Aorta (tissue), 5 donors: ENCODE measurements at places on chromosomes 3 and 15. TPM values are rescaled to one million over a fixed set of nuclear protein-coding genes. Genes with fewer than 3 reads are reported as not detected.

C3orf20 gene
- 0.16 TPM for total RNA-seq

SOX14 gene
- total RNA-seq: not detected

ADAMTS17 gene
- total RNA-seq: 4.2 TPM

OXTR gene
- 2.3 TPM for total RNA-seq

ASB14 gene
- total RNA-seq: not detected

TGM4 gene
- not detected for total RNA-seq

SRP14 gene
- 154 TPM for total RNA-seq

EIF4G1 gene
- 234 TPM for total RNA-seq

PLSCR5 gene
- total RNA-seq: not detected

LDHAL6B gene
- not detected for total RNA-seq

TMC3 gene
- total RNA-seq: not detected

DNA sequence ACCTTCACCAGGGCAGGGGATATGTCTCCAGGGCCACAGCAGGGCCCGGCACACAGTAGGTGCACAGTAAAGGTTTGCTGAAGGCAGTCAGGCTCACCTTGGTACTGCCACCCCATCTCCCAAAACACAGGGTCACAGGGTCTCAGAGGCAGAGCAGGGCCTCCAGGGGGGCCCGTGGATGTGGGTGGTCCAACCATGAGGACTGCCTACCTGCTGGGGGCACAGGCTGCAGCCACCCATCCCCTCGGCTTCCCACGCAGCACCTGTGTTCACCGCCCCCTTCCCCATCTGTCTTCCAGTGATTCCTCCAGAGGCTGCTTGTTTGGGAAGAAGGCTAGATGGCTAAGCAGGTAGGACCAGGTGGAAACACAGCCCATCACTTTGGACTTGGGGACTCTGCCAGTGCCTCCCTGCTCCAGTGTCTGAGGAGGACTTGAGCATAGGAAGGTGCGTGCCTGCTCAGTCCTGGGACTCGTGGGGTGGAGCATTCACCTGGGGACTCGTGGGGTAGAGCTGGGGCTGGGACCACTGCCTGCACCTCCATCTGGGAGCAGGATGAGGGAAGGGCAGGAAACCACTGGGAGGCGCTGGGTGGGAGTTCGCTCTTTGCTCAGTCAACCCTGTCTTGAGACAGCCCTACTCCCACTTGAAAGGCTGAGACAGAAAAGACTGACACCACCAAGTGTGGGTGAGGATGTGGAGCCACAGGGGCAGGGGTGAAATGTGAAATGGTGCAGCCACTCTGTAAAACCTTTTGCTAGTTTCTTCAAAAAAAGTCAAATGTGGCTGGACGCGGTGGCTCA, 18.8 kb upstream of the PLXND1 start:
- H3K36me3 ChIP-seq: no peaks in the 10 kb centered on the region
- H3K4me3 ChIP-seq: no peak overlapping the region
- H3K27me3 ChIP-seq: no peaks in the 10 kb centered on the region
- no peak overlapping the region for H3K27ac ChIP-seq

DNA sequence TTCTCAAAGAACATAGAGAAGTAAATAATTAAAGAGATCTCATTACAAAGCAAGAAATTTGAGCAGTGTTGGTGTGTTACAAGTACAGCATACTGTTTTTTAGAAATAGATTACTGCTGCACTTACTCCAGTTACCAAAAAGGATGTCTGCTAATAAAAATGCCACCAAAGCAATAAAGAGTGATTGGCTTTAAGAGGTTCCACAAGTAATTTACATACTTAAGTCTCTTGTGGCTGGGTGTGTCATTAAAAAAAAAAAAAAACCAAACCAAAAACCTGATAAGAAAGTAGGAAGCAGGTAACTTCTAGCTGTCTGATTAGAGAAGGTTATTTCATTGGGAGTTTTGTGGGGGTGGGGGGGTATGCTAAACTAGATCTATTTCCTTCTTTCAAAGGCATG, 15.2 kb downstream of the RAB11A start:
- no peaks in the 10 kb centered on the region for H3K4me1 ChIP-seq
- no peak overlapping the region for H3K27ac ChIP-seq
- no peaks in the 10 kb centered on the region for H3K27me3 ChIP-seq
- no peak for DNase-seq
- H3K36me3 ChIP-seq: peaks cover 1% of the 10 kb centered on the region
- no peak overlapping the region for H3K4me3 ChIP-seq

DNA sequence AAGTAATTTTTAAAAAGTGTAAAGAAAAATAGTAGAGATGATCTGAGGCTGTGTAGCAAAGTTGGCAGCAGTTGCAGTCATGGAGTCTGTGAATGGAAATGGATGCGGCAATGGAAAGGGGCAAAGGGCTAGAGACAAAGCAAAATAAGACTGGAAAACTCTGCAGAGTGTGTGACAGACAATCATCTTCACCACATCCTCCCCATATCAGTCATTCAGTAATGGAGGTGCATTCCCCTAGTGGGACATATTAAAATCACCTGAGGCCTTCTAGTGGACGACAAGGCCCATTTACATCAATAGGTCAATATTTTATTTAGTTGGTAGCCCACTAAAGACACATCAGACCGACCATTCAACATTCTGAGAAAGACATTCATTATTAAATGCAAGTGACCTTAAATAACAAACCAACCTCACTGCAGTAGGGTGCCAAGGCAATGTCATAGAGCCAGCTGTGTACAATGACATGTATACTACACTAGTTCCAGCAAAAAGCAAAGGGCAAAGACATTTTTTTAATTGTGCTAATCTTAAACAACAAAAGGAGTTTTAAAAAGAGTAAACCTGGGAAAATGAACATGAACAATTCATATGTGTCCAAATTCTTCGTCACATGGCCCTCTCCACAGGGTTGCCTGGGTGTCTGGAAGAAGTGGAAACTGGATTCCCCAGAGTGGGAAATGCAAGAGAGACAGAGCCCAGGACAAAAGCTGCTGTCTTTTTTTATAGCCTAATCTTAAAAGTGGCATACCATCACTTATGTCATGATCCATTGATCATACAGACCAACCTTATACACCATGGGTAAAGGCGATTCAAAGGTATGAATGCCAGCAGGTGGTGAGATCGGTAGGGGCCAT, 15.6 kb upstream of the RAP2B start:
- no peaks in the 10 kb centered on the region for H3K4me1 ChIP-seq
- H3K36me3 ChIP-seq: no peaks in the 10 kb centered on the region
- H3K27ac ChIP-seq: no peak overlapping the region
- H3K27me3 ChIP-seq: no peaks in the 10 kb centered on the region
- no peak for DNase-seq

GRCh38 chr3:140092848-140093536, 158.0 kb downstream of the CLSTN2 start:
- no peaks in the 10 kb centered on the region for H3K36me3 ChIP-seq
- H3K4me3 ChIP-seq: no peak overlapping the region
- DNase-seq: no peak
- no peak overlapping the region for H3K27ac ChIP-seq

- no peak overlapping the region for H3K4me3 ChIP-seq
- H3K27ac ChIP-seq: no peak overlapping the region
- no peak for DNase-seq
- no peaks in the 10 kb centered on the region for H3K4me1 ChIP-seq
These were observed 136.6 kb upstream of the RARB start for GRCh38 chr3:25291481-25291905.

- H3K36me3 ChIP-seq: no peaks in the 10 kb centered on the region
- peak overlapping the region; percentile 74 for H3K4me3 ChIP-seq
- peak; percentile 88 for DNase-seq
- H3K27me3 ChIP-seq: no peaks in the 10 kb centered on the region
- H3K27ac ChIP-seq: peak overlapping the region; percentile 71
These were observed 818 bp downstream of the SLC4A7 start for GRCh38 chr3:27483117-27484014.

GRCh38 chr3:62601238-62602070, 228.1 kb upstream of the FEZF2 start:
- DNase-seq: no peak
- H3K36me3 ChIP-seq: no peaks in the 10 kb centered on the region
- no peaks in the 10 kb centered on the region for H3K27me3 ChIP-seq
- H3K4me3 ChIP-seq: no peak overlapping the region

- H3K27me3 ChIP-seq: no peaks in the 10 kb centered on the region
- no peak for DNase-seq
- H3K4me3 ChIP-seq: no peak overlapping the region
- no peak overlapping the region for H3K27ac ChIP-seq
These were observed 15.3 kb upstream of the COLQ start for GRCh38 chr3:15536856-15537255.

DNA sequence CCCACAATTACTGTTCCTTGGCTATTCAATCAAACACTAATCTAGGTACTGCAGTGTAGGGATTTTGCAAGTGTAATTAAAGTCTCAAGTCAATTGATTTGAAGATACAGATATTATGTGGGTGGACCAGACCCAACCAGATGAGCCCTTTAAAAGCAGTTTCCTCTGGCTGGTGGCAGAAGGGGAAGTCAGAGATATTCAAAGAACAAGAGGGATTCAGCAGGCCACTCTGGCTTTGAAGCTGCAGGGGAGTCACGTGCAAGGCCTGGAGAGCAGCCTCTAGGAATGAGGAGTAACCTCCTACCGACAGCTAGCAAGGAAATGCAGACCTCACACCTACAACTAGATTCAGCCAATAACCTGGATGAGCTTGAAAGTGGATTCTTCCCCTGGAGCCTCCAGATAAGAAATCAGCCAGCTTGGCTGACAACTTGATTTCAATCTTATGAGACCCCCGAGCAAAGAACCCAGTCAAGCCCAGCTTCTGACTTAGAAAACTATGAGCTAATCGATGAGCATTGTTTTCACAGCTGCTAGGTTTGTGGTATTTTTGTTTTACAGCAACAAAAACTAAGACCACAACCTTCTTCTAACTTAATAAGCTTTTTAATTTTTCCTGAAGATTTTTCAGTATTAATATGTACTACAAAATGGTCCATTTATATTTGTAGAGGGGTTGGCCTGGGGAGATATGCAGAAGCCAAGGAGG, 13.4 kb downstream of the HACD2 start:
- DNase-seq: peak; percentile 66
- H3K4me3 ChIP-seq: no peak overlapping the region
- H3K36me3 ChIP-seq: no peaks in the 10 kb centered on the region
- no peaks in the 10 kb centered on the region for H3K27me3 ChIP-seq
- no peak overlapping the region for H3K27ac ChIP-seq

- H3K27ac ChIP-seq: no peak overlapping the region
- no peaks in the 10 kb centered on the region for H3K36me3 ChIP-seq
- H3K27me3 ChIP-seq: no peaks in the 10 kb centered on the region
- no peak overlapping the region for H3K4me3 ChIP-seq
These were observed 16.7 kb downstream of the MEGF11 start for GRCh38 chr15:66236806-66237375.

- no peaks in the 10 kb centered on the region for H3K4me1 ChIP-seq
- H3K27ac ChIP-seq: no peak overlapping the region
- H3K27me3 ChIP-seq: no peaks in the 10 kb centered on the region
These were observed 33.9 kb downstream of the PLA2G4D start for GRCh38 chr15:42060477-42060763.

- no peaks in the 10 kb centered on the region for H3K27me3 ChIP-seq
- H3K27ac ChIP-seq: no peak overlapping the region
- no peaks in the 10 kb centered on the region for H3K4me1 ChIP-seq
- DNase-seq: peak; percentile 35
- H3K36me3 ChIP-seq: no peaks in the 10 kb centered on the region
These were observed 366.7 kb upstream of the SGO1 start for GRCh38 chr3:20552605-20553275.

DNA sequence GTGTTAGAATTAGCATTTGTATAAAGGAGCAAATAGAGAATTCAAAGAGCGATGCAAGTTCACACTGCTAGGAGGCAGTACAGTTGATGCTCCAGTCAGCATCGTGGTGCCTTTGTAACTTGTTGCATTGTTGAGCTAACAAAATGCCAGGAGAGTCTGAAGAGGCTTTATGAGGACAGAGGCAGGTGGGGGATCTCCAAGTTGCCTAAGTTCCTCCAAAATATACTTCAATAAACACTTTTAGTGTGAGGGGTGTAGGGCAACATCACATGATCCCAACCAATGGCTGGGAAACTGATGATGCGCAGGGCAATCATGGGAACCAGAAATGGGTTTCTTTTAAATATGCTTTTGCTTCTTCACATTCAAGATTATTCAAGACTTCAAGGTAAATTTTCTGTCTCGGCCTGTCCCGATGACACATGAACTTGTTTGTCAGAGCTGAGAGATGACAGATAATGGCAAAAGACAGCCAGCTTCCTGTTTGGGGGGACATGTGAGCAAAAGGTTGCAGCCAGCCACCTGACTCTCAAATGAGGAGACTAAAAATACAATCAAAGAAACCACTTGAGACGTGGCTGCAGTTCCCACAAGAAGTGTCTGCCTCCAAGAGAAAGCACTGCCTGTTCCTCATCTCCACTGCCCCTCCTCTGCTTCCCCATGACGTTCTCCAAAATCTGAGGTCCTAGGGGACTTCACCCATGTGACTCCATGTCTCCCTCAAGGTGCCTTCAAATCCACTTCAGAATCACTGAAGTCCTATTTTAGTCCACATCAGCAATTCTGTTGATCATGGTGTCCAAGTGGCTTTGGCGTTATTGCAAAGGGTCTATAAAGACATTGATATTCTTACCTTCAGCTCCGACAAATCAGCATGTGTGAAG, 39.3 kb downstream of the KLHL6 start:
- no peaks in the 10 kb centered on the region for H3K4me1 ChIP-seq
- no peak overlapping the region for H3K4me3 ChIP-seq
- H3K27ac ChIP-seq: no peak overlapping the region
- no peaks in the 10 kb centered on the region for H3K27me3 ChIP-seq
- DNase-seq: no peak
- no peaks in the 10 kb centered on the region for H3K36me3 ChIP-seq
